ENCODE measurements at places on chromosomes 2 and 18. TPM values are rescaled to one million over a fixed set of nuclear protein-coding genes. Genes with fewer than 3 reads are reported as not detected.

Gene FEV
- not detected for total RNA-seq

Gene APCDD1
- total RNA-seq: not detected

Gene TWIST2
- not detected for total RNA-seq

Gene ITGB6
- not detected for total RNA-seq

Gene TMX3
- total RNA-seq: 42.4 TPM
